ENCODE measurements at places on chromosomes 7 and 10.
A peak's percentile ranks its signal among the peaks of the same experiment; 100 is the strongest.

GRCh38 chr10:123766012-123766411 is 99.9 kb downstream of the GPR26 start:
- DNase-seq, result peak; percentile 84

GRCh38 chr10:132666705-132667341 is 119.1 kb downstream of the NKX6-2 start:
- no peak for DNase-seq

- no peak for DNase-seq
Measured at GRCh38 chr10:129328546-129328945, 138.5 kb upstream of the MGMT start.

- no peak for DNase-seq
Measured at GRCh38 chr7:32894171-32894570, 2.6 kb upstream of the KBTBD2 start.

- no peak for DNase-seq
Measured at GRCh38 chr10:75438275-75438674, 6.9 kb downstream of the LRMDA start.

DNA sequence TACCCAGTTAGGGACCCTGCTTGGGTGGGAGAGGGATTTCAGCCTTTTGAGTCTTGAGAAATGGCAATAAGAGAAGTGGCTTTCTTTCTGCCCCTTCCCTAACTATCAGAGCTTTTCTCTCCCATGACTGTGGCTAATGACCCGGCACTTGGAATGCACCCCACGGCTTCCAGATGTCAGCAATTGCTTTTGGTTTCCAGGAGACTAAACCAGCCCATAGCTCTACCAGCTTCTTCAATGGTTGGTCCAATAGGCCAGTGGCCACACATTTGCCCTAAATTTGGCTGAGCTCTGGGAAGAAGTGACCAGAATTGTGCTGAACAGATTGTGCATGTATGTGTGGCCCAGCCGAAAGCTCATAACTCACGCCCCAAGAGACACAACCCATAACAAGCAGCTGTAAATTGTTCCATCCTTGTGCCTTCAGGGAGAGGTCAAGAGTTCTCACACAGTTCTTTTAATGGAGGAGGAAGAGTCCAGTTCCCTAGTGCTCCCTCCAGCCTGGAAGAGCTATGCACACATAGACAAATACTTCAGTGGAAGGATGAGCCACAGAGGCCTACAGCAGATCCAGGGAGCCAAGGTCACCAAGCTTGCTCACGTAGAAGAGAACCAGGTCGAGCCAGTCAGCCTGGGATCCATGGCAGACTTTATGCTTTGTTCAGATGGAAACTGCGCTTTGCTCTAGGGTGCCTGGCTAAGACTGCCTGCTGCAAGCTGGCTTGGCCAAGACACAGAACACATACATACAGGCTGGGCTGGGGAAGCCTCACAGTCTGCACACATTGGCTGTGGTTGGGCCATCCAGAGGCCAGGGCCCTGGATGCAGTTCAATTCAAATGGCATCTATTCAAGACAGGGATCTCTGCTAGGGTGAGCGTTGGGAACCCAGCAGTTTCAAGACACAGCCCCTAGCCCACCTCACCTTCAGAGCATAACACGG is 131.8 kb upstream of the HABP2 start:
- no peak for DNase-seq

DNA sequence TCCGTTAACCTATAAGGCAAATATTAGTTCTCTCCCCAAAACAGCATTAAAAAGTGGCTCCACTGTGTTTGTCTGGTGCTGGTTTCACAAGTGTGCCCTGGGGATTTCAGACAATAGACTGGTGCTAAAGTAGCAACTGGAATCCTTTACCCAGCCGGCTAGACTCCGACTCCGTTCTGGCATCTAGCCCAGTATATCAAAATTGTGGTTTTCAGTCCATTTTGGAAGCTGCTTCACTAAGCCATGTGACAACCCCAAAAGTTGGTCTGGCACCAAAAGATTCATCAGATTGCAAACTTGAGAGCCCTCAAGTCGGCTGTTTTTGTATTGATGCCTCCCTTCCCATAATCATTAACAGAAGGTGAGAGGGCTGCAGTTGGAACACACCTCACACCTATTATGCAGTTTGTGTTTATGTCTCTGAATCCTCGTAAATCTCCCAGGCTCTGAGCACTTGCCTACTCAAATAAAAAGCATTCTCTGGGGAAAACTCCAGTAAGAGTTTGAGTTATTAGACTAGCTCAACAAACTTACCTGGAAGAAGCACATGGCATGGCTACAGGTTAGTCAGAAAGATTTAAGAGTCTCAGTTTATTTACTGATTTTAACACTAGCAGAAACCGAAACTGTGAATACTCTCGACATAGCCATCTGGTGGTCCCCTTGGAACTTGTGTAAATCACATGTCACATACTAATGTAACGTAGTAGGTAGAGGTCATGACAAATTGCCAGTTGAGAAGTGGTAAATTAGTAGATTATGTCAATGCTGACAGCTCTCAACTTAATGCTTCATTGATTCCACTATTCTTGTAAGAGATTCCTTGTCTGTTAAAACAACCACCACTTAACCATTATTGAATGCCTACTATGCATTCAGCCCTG is 14.8 kb upstream of the WNT16 start:
- no peak for DNase-seq

GRCh38 chr10:10794046-10794445 is 223.6 kb upstream of the CELF2 start:
- DNase-seq, result no peak

Measured in mucosa of descending colon (tissue), 3 donors.